Stimulated activated CD4-positive, alpha-beta T cell treated with anti-CD3 and anti-CD28 coated beads, Interleukin-1b, Interleukin-23, amount 100 ng/mL, for 1 hour (primary cell): ENCODE measurements at places on chromosomes 4 and X.

- DNase-seq: no peak
Measured at GRCh38 chr4:184853436-184853835, 27.7 kb upstream of the ACSL1 start.

DNA sequence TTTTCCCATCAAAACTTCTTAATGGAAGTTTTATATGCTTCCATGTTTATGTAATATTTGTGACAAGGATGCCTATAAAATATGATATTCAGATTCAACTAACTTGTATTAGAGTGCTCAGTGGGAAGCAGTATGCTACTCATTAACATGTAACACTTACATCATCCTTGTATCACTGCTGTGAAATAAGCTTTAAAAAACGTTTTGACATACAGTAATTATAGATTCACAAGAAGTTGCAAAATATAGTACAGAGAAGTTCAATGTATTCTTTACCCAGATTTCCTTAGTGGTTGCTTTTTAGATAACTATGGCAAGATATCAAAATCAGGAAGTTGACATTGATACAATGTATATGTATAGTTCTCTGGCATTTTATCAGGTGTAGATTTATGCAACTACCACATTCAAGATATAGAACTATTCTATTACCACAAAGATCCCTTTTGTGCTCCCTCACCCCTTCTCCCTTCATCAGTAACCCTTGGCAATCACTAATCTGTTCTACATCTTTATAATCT is 56.3 kb downstream of the DTHD1 start:
- DNase-seq: no peak

GRCh38 chrX:56762220-56762619 is 33.2 kb downstream of the NBDY start:
- DNase-seq: no peak

DNA sequence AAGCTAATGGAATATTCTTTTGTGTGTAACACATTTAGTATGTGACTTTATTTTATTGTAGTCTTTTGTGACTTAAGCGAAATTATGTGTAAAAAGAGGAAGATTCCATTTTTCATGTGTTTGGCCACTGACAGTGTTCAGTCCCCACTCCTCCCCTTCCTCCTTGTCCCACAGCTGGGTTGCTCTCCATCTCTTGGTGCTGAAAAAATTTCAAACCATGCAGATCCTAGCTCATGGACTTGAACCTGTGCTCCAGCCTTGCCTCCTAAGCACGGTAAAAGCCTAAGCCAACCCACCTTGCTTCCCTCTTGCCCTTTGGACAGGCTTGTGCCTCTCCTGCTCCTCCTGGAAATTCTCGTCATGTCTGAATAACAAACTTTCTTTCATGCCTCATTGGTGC is 2008.5 kb upstream of the TENM3 start:
- no peak for DNase-seq

- no peak for DNase-seq
Measured at GRCh38 chr4:73631565-73632226, 11.5 kb upstream of the RASSF6 start.

- no peak for DNase-seq
Measured at GRCh38 chr4:108702960-108703359, 52.6 kb downstream of the OSTC start.

GRCh38 chr4:185718578-185719499 is 93.2 kb downstream of the SORBS2 start:
- no peak for DNase-seq

DNA sequence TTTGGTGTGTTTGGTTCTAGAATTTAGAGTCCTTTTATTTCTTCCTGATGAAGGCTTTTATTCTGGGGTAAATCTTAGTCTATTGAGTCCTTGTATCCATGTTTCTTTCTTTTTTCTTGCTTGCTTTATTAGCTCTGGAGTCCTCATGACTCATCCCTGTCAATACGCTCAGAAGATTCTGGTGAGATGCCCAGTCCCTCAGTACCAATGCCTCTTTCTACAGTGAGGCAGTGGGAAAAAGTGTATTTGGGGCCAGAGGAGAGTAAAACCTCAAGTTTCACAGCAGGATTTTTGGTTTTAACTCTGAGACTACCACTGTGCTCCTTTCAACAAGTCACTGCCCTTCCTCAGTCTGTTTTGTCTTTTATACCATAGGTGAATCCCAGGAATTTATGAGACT is 368.0 kb downstream of the GBA3 start:
- no peak for DNase-seq

- no peak for DNase-seq
Measured at GRCh38 chr4:105174098-105174497, 27.4 kb downstream of the TET2 start.

DNA sequence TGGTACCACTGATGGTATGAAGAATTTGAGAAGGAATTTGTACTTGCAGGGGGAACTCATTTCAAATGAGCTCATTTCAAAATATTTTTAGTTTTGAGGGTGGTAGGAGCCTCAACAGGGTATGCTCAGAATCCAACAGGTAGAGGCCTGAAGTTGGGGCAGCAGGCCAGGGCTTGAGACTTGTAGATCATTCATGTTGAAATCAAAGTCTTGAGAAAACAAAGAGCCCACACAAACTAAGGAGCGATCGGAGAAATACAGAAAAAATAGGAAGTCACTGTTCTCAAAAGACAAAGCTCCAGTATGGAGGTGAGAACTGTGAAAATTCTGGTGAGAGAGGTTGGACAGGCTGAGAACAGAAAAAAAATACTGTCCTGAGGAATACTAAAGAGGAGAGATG is 979 bp upstream of the SLC9A6 start:
- DNase-seq: no peak

GRCh38 chr4:112968451-112969159 is 80.8 kb upstream of the ANK2 start:
- DNase-seq: no peak

- no peak for DNase-seq
Measured at GRCh38 chr4:179843370-179843769, 2399.8 kb upstream of the TENM3 start.

GRCh38 chr4:40317916-40318658 is 17.0 kb upstream of the CHRNA9 start:
- DNase-seq: no peak

DNA sequence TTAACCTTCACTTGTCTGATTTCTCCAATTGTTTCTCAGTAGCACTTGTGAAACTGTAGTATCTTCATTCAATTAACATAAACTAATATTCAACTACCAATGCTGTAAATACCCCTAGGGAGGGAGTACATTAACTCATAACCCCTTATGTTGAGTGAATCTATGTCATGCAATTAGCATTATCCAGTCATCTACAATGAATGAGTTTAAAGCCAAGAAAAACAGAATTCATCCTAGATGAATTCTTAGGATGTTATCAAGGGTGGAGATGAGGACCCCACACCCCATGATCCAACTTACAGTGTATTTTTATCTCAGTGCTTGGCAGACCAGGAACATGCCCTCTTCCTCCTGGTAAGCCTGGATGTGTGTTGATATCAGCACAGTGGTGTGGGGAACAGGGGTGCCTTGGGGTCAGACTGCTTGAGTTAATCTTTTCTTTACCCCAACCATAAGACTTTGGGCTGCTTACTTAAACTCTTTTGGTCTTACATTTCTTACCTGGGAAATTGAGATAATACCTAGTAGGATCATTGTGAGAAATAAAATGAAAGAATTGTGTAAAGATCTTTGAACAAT is 62.1 kb upstream of the SCOC start:
- no peak for DNase-seq

GRCh38 chrX:140439476-140439875 is 65.4 kb downstream of the SOX3 start:
- DNase-seq: no peak

DNA sequence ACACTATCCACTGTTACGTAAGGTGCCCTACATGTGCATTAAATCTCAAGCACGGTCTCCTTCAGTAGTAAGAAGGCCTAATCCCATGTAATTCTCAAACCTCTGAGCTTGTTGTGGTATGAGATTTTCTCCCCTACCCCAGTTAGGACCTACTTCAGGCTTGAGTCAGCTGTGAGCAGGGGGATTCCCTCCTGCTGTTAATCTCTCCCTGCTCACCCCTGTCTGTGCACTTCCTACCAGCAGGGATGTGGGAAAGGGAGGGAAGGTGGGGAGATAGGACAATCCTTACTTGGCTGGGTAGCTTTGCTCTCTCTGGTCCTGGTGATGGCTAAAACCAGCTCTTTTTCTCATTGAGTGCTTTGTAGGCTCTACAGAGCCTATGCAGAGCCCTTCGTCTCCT is 60.8 kb downstream of the PALLD start:
- no peak for DNase-seq

GRCh38 chrX:107505223-107505622 is 55.8 kb downstream of the FRMPD3 start:
- DNase-seq: no peak

- DNase-seq: no peak
Measured at GRCh38 chrX:102651242-102652011, at the start of gene GPRASP1. GPRASP1 (plus strand) TSS chrX:102651483; CDS start chrX:102653914, 2,431 bp downstream.

GRCh38 chr4:88285235-88285653 is 883 bp upstream of the PPM1K start:
- DNase-seq: no peak

GRCh38 chr4:150402871-150403272 is 179.1 kb upstream of the MAB21L2 start:
- no peak for DNase-seq

- no peak for DNase-seq
Measured at GRCh38 chr4:118076958-118077766, 42.9 kb downstream of the NDST3 start.

GRCh38 chr4:113832803-113833202 is 71.3 kb upstream of the CAMK2D start:
- no peak for DNase-seq

DNA sequence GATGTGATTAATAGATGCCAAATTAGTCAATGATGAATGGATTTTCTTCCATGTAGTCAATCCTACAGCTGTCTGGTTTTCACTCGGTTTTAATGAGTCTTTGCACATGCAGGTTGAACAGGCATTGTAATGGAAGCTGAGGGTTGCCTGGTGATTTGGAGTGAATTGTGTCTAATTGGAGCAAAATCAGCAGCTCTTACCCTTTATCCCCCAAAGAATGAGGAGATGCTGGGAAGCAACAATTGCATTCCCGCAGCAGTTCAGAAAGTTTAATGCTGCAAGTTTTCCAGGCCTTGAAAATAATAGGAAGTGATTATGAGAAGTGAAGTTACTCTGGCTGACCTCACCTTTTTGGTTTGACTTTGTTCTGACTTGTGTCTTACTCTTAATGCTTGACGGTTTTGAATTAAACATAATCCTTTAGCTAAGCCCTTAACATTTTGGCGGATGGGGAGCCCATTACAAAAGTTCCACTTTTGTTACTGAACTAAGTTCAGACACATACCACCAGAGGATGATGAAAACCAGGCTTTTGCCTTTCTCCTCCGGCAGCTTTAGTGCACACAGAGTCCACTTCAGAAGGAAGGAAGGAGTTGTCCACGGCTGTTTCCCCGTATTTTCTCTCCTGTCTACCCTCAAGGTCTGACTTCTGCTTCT is 78.8 kb upstream of the TBC1D9 start:
- DNase-seq: no peak

DNA sequence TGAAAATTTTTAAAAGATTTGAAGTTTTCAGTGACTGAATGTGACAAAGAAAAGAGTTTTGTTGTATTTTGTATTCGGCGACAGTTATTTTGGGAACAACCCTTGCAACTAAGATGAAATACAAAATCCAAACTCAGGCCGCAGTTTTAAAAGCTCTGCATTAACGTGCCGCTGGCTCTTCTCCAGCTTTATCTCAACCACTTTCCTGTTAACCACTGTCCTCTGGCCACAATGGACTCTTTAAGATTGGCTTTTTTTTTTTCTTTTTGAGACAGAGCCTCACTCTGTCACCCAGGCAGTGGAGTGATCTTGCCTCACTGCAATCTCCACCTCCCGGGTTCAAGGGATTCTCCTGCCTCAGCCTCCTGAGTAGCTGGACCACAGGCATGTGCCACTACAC is 22.1 kb upstream of the AMTN start:
- DNase-seq: no peak
